NCI-H1105 (cell line): ENCODE measurements at places on chromosomes 1 and 21.

DNA sequence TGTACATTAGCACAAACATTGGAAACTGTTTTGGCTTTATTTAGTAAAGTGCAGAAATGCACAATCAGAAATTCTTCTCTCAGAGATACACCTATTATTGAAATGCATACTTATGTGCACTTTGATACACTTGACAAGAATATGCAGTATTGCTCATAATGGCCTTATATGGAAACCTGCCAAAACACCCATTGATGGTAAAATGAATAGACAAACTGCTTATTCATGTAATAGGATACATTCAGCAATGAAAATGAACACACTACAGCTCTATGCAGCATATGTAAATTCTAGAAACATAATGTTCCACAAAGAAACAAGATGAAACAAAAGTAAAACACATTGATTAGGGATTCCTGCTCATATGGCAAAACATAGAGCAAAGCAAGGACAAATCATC is 223.9 kb downstream of the S1PR1 start:
- peak; percentile 79 for DNase-seq

DNA sequence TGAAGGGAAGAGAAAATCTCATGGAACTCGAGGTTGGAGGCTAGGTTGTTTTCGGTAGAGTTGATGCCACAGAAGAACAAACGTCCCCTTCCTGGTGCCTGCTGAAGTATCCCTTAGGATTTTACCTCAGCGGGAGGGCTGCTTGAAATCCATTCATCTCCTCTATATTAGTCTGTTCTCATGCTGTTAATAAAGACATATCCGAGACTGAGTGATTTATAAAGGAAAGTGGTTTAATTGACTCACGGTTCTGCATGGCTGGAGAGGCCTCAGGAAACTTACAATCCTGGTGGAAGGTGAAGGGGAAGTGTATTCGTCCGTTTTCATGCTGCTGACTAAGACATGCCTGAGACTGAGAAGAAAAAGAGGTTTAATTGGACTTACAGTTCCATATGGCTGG is 413.5 kb downstream of the NPHP4 start:
- DNase-seq = no peak

DNA sequence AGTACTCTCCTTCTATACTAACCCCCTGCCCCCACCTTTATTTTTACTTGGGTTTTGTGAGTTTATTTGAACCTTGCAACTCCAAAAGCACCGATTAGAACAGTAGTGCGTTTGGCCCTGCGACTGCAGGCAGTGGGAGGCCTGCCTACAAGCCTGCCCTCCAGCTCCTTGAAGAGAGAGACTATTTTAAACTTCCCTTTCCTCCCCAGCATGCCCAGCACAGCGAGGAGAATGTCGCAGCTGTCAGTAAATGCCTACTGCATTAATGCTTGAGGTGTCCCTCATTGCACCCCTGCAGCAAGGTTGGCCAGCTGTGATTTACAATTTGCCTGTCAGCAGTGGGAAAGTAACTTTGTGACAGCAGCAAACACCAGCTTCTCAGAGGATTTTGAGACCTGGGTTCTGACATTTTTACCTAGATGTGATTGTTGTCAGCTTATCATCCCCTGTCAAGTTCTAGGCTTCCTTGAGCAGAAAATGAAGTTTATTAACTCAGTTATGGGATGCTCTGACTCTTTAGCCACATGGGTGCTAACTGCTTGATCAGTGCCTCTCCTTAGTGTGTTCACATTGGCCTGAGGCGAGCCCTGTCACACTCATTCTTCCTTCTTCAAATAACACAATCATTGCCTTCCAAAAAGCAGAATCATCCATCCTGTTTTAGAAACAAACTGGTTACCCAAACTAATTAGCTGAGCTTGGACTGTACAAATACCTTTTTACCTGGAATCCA is 170.6 kb downstream of the PDE4B start:
- no peak for DNase-seq

GRCh38 chr1:238088560-238089290 is 198.0 kb upstream of the ZP4 start:
- peak; percentile 0 for DNase-seq

- DNase-seq = no peak
Measured at GRCh38 chr1:3184666-3185065, 115.7 kb downstream of the PRDM16 start.

DNA sequence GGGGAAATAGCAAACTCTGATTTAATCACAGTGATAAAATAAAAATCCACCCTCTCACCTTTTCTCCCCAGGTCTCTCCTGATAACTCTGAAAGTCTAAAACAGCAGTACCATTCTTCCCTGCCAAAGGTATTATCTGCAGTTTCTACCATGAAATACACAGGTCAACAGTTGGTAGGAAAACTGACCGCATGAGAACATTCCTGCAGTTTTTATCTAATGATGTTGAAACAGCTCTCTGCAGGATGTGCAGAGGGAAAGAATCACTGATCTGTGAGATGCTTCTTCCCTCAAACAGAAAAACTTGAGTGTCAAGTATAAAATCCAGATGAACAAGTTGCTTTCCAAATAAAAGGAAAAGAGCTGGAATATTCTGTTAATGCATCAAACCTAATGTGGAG is 39.1 kb downstream of the KCNJ6 start:
- DNase-seq = no peak

DNA sequence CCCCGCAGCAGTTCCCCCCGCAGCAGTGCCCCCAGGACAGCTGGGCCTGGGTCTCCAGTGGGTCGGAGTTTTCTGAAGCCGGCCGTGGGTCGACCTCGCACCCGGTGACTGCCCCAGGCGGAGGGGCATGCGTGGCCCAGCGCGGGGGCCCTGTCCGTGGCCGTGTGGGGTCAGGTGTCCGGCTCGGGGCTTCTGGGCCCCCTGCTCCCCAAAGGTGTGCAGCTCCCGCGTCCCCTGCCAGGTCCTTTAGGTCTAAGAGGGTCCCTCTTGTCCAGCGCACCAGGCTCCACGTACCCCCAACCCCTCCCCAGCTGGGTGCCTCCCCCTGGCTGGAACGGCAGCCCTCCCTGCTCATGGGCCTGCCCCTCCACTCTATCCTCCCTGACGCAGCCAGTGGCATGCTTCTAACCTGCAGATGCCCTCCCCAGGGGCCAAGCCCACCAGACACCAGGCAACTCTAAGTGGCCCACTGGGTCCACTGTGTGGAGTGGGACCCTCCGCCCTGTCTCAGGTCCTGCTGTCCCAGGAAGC is 5.9 kb upstream of the HES4 start:
- DNase-seq = no peak

GRCh38 chr21:41156142-41156541 is 11.8 kb upstream of the BACE2 start:
- DNase-seq = no peak

GRCh38 chr21:16307256-16307655 is 577.5 kb downstream of the USP25 start:
- DNase-seq = no peak

DNA sequence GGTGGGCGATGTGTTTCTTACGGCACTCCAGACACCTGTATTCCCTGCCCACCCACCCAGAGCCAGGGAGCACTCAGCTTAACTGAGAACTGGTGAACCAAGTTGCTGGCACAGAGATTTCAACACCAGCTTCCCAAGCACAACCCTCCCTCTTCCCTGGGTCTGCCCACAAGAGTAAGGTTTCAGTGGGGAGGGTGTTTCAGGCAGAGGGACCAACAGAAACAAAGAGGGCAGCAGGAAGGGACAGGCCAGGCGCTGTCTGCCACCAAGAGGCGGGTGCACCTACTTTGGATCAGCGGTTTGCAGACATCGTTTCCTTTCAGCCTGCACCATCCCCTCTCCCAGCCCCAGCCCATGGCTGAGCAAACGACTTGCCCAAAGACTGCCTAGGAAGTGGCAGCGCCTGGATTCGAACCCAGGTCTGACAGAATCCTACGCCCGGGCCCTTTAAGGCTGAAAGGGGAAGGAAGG is 21.9 kb upstream of the ALDH4A1 start:
- DNase-seq = peak; percentile 32

DNA sequence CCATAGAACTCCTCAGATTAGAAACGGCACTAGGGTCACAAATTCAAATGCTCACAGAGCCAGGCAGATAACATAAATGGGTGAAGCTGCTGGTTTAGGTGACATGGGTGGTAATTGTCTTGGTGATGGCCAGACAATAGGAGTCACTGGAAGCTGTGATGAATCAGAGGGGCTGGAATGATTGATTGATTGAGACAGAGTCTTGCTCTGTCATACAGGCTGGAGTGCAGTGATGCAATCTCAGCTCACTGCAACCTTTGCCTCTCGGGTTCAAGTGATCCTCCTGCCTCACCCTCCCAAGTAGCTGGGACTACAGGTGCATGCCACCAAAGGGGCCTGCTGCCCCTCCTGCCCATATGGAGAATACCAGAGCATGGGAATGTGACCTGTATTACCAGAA is 63.0 kb downstream of the HIVEP3 start:
- no peak for DNase-seq

DNA sequence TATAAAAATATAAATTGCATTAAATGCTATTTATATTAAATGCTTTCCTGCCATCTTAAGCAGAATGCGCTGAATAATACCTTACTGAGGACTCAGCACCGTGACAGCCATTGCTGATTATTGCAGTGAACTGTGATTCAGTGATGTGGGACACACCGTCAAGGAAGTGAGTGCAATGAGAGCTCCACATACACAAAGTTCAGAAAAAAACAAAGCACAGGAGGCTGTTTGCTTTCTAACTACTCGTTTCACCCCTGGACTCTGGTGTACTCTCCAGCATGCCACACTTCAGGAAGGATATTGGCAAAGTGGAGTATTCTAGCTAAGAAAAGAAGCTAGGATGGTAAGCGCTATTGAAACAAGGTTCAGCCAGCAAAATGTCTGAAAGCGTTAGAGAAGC is 57.4 kb upstream of the CXADR start:
- DNase-seq = no peak

DNA sequence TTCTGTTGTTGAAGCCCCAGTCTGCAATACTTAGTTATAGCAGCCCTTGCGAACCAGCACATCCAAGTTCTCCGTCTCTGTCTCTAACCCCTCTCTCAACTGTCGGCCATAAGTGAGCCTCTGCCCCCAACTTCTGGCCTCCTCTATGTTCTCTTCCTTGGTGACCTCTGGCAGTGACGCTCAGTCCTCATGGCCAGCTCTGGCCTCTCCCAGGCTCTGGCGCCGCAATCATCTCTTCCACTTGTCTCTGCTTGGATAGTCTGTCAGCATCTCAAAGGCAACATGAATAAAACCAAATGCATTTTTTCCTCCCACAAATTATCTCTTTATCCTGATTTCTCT is 8.4 kb upstream of the HLCS start:
- DNase-seq = no peak

DNA sequence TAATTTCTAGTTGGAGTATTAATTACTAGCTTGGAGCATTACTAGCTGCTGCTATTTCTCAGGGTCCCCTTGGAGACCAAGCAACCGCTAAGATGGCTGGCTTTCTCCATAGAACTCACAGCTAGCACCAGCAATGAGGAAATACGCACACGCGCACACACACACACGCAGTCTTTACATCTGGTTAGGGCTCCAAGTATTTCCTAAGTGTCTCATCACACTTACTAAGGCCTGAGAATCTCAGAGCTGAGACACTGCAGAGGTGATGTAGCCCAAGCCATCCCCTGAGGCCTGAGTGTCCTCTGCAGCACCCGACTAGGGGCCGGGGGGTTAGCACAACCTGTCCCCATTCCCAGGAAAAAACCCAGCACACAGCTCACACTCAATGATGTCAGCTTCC is 42.5 kb downstream of the ITPKB start:
- no peak for DNase-seq

GRCh38 chr21:29287383-29287782 is 11.3 kb upstream of the BACH1 start:
- DNase-seq = no peak

GRCh38 chr1:245248231-245248731 is 93.5 kb downstream of the KIF26B start:
- DNase-seq = no peak

DNA sequence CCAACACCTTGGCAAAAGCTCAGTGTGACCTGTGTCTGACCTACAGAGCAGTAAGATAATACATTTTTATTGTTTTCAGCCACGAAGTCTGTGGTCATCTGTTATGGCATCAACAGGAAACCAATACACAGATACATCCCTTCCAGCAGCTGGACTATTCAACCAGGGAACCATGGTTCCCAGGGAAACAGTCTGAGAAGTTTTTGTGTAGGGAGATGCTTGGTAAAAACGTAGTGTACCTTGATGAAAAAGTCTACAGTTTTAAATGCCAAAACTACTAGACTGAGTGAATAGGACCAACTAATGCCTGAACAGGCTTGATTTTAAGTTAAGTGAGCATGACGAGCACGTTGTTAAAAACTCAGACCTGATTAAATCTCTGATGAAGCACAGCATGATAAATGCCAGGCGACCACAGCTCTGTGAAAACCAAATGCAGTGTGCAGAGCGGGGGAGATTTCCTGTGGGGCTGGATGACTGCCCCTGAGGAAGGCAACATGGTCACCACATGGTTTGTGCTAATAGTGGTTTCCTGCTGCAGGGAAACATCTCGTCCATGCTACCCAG is 228.9 kb downstream of the TNR start:
- DNase-seq = no peak

DNA sequence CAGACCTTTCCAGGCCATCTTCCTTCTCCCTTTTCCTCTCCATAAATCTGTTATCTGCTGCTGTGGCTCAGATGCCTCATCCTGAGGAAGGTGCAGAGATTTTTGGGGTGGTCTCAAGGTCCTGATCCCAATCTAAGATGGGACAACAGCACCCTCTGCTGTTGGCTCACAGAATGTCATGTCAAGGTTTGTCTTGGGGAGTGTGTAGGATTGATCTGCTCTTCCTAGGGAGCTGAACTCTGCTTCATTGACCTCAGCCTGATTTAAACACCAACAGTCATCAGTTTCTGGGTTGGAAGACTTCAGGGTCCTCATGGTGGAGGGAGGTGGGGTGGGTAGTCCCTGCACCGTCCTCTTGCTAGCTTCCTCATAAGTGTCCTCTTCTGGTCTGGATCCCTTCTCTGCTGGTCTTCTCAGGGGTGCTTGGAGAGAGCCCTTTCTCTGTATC is 62.8 kb upstream of the LAX1 start:
- DNase-seq = peak; percentile 22

- DNase-seq = no peak
Measured at GRCh38 chr21:36955783-36956182, 10.7 kb downstream of the HLCS start.

- no peak for DNase-seq
Measured at GRCh38 chr1:13597166-13597565, 13.5 kb downstream of the PDPN start.

DNA sequence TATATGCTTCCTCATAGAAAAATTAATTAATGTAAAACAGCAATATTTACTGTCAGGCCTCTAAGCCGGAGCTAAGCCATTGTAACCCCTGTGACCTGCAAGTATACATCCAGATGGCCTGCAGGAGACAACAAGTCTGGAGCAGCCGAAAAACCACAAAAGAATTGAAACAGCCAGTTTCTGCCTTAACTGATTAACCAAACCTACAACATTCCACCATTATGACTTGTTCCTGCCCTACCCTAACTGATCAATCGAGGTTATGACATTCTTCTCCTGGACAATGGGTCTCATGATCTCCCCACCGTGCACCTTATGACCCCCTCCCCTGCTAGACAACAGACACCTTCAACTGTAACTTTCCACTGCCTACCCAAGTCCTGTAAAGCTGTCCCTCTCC is 205.8 kb upstream of the DUSP10 start:
- no peak for DNase-seq
